ENCODE measurements at places on chromosomes 16 and 17. TPM values are rescaled to one million over a fixed set of nuclear protein-coding genes. Genes with fewer than 3 reads are reported as not detected.

DNA sequence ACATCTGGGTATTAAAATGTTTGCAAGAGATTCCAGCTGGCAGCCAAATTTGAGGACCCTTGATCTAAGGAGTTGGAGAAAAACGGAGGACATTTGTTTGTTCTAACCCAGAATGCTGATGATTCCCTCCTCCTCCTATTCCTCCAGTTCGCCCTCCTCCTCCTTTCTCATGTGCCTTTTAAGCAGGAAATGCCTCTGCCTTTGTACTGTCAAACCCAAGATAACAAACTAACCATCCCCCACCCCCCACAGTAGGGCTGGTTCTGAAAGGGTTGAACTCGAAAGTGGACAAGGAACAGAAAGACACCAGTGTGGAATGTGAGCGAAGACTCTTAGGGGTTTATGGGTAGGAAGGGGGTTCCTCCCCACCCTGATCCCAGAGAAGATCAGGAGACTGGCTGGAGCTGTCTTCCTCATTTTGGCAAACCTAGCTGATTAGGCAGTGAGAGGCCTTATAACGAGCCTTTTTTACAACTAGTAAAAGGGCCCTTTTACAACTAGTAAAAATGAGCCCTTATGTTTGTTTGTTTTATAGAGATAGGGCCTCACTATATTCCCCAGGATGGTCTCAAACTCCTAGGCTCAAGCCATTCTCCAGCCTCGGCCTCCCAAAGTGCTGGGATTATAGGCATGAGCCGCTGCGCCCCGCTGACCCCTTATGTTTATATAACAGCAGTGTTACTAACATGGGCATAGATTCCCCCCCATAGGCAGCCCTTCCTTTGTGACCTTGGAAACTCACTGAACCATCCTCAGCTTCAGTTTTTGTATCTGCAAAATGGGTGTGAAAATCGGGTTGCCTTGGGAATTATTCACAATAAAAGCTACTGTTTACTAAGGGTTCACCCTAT lies 975 bp downstream of the CHD9 start:
- DNase-seq: no peak

DNA sequence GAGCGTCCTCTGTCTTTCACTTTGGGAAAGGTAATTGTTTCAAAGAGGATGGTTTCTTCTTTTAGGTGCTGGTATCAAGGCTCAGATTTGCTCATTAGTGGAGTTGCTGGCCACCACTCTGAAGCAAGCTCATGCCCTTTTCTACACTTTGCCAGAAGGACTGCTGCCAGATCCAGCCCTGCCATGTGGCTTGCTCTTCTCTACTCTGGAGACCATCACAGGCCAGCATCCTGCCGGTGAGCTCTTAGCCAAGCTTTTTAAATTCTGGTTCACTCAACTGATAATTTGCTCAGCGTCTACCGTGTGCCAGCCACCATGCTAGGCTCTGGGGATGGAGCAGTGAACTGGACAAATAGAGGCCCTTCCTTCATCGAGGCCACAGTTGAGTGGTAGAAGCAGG lies 4.3 kb downstream of the COG1 start:
- no peak for DNase-seq

DNA sequence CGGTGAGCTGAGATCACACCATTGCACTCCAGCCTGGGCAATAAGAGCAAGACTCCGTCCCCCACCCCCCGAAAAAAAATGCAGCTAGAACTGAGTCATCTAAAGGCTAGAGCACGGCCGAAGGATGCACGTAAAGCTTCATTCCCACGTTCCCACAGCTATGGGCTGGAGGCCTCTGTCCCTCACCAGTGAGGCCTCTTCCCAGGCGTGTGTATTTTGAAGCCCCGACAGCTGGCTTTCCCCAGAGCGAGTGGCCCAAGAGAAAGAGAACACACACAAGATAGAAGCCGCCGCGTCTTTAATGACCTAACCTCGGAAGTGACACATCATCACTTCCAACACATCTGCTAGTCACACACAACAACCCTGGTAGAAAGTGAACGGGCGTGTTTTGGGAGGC lies 6.6 kb upstream of the KCTD5 start:
- DNase-seq: no peak

- DNase-seq: no peak
These were observed 12.9 kb downstream of the TRIM37 start for GRCh38 chr17:59093702-59094231.

TP53TG3D gene
- not detected for total RNA-seq

AURKB gene
- total RNA-seq: 27.3 TPM

- no peak for DNase-seq
These were observed 174.2 kb downstream of the CYLD start for GRCh38 chr16:50916040-50916439.

STX8 gene
- total RNA-seq: 62.5 TPM

GRCh38 chr16:65919145-65919985 lies 447.1 kb upstream of the CDH5 start:
- no peak for DNase-seq

All from mucosa of descending colon (tissue), 3 donors.